ENCODE measurements at places on chromosomes 7 and 10.

GRCh38 chr10:10780746-10781145 is 236.9 kb upstream of the CELF2 start:
- H3K27ac ChIP-seq, result no peak overlapping the region
- H3K27me3 ChIP-seq, result no peaks in the 10 kb centered on the region
- DNase-seq, result no peak
- no peaks in the 10 kb centered on the region for H3K4me1 ChIP-seq
- no peak overlapping the region for H3K4me3 ChIP-seq

DNA sequence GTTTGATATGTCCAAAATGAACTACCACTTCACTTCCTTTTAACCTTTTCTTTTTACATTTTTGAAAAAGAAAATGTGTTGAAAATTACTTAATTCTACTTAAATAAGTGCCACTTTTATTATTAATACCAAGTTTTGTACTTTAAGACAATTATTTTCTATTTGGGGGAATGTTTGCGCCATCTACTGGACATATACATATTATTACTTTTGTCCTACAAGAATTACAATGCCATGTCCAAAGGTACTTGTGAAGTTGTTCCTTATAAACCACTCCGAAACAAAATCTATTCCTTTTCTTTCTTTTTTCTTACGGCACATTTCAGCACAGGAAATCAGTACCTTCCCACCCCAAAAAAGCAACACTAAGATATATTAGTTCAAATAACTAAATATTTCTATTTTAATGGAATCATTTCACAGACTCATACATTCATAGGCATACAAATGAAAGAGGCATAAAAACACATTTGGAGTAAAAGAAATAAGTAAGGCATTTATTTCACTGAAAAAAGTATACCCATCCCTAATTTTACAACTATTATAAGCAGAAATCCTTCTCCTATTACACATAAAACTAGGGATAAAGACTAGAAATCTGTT is 169.9 kb downstream of the RNF133 start:
- H3K4me1 ChIP-seq, result no peaks in the 10 kb centered on the region
- no peaks in the 10 kb centered on the region for H3K36me3 ChIP-seq
- no peak overlapping the region for H3K4me3 ChIP-seq
- H3K27ac ChIP-seq, result no peak overlapping the region

DNA sequence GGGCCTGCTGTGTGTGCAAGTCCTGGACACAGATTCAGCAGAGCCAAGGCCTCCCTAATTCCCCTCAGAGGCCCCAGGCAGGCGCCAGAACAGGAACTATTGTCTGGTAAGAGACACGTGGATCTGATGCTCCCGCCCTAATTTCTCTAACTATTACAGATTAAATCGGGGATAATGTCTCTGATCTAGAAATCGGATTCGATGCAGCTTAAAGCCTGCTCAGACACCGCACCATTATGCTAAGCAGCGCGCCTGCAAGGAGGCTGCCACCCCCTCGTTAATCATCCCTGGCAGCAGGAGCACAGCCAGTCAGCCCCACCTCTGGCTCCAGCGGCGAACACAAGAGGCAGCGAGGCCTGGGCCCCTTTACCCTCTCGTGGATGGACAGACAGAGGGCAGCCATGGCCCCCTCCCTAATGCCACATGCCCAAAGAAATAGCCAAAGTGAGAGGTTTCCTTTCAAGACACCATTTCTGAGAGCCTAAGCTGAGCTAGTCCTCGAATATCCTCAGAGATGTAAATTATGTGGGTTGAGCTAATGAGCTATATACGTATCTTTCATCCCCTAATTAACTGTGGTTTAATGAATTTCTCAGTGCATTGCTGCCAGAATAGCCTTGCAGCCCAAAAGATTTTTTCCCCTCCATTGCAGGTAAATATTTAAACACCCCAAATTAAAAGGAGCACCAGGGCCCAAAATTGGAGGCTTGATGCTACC is 122.1 kb downstream of the GRID1 start:
- H3K36me3 ChIP-seq, result no peaks in the 10 kb centered on the region
- H3K27me3 ChIP-seq, result no peaks in the 10 kb centered on the region
- H3K27ac ChIP-seq, result no peak overlapping the region

DNA sequence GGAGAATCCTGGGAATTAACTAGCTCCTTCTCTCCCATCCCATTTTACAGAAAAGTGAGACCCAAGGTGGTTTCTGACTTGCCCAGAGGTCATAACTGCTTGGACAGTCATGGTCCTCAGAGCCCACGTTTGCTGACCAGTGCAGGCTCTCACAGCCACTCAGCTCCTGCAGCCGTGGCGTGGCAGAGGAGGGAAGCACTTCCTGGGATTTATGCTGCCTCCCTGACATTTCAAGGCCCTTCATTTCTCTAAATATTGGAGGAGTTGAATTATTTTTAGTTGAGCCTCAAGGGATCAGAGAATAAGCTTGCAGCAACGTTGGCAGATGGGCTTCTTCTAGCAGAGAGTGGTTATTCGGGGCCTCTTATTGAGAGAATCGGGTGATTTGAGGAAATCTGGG is 77.1 kb downstream of the LHPP start:
- no peaks in the 10 kb centered on the region for H3K36me3 ChIP-seq
- no peaks in the 10 kb centered on the region for H3K27me3 ChIP-seq
- peaks cover 35% of the 10 kb centered on the region for H3K4me1 ChIP-seq

DNA sequence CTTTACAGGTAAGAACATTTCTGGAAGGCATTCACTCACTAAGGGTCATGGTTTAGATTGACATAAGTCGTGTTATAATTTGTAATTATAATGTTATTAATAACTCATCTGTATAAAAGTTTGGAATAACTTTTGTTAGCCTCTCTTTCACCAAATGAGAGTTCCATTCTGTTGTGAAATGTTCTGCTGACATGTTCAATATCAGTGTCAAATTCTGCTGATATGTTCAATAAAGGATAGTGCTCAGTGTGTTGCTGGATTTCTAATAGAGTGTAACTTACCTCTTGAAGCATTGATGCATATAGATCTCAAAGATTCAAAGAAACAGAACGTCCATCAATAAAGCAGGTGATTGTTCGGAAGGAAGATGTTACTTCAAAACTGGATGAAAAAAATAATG is 30.6 kb downstream of the ANLN start:
- no peak overlapping the region for H3K4me3 ChIP-seq
- no peak overlapping the region for H3K27ac ChIP-seq
- no peaks in the 10 kb centered on the region for H3K27me3 ChIP-seq
- no peak for DNase-seq
- no peaks in the 10 kb centered on the region for H3K4me1 ChIP-seq
- no peaks in the 10 kb centered on the region for H3K36me3 ChIP-seq

GRCh38 chr7:140294454-140294853 is 103.9 kb downstream of the SLC37A3 start:
- no peak overlapping the region for H3K27ac ChIP-seq
- no peaks in the 10 kb centered on the region for H3K4me1 ChIP-seq
- no peaks in the 10 kb centered on the region for H3K27me3 ChIP-seq
- H3K36me3 ChIP-seq, result no peaks in the 10 kb centered on the region

DNA sequence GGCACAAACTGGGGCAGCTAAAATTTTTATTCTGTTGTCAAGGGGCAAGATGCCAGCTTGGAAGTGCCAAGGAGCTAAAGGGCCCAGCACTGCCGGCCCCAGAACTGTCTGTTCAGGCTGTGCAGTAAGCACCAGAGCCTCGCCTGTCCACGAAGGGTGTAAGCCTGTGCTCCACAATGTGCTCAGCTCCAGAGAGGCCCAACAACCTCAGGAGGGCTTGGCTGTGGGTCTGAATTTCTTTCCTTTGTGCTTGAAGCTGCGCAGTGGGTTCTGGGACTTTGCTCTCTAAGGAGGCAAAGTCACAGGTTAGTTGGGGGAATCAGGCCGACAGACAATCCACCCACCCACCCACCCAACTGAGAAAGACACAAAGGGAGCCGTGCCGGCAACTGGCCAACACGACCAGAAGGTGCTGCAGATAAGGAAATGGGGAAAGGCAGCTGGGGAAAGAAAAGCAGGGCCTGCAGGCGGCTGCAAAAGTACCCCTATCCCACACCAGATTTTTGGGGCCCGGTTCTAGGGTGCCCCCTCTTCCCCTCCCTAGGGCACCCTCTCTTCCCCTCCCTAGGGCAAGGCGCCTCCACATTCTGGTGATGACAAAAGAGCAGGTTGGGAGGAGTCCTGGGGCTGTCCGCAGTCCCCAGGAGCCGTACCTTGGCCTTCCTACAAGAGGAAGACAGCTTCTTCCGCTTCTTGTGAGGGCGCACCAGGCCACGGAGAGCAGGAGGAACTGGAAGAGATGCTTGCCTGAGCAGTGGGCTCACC is 7.7 kb downstream of the DDX56 start:
- DNase-seq, result no peak
- peaks cover 66% of the 10 kb centered on the region for H3K36me3 ChIP-seq
- H3K27ac ChIP-seq, result no peak overlapping the region
- no peak overlapping the region for H3K4me3 ChIP-seq
- no peaks in the 10 kb centered on the region for H3K27me3 ChIP-seq

GRCh38 chr7:108158776-108159175 is 28.6 kb upstream of the LAMB4 start:
- no peak for DNase-seq
- H3K27ac ChIP-seq, result no peak overlapping the region
- peaks cover 6% of the 10 kb centered on the region for H3K27me3 ChIP-seq
- no peaks in the 10 kb centered on the region for H3K4me1 ChIP-seq

DNA sequence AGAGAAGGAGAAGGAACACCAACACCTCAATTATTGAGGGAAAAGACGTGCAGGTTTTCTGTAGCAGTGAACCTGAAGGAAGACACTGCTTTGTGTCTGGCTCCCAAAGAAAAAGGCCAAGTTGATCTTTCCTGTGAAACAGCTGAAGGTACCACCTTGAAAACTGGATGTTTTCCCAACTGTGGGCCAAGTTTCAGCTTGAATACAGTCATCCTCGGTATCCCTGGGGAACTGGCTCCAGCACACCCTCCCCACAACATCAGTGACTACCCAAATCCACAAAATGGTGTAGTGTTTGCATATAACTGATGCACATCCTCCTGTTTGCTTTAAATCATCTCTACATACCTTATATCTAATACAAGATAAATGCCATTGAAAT is 297.0 kb upstream of the PITRM1 start:
- H3K27ac ChIP-seq, result no peak overlapping the region
- no peak overlapping the region for H3K4me3 ChIP-seq
- no peak for DNase-seq
- H3K36me3 ChIP-seq, result no peaks in the 10 kb centered on the region
- H3K27me3 ChIP-seq, result no peaks in the 10 kb centered on the region

DNA sequence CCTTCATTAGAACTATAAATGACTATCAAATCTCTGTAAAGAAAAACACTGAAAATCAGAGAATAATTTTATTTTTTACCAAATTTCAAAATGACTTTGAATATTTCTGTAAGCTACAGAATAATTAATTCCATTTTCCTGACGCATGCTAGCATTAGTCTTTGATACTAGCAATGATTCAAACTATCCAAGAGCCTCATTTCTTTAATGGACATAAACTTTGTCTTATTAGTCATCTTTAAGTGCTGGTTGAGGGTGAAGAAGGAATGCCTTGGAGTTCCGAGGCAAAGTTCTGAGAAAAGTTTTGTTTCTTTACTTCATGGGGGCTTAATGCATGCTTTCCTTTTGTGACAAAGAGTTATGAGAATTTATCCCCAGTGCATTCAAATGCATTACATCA is 137.3 kb downstream of the AGMO start:
- H3K27me3 ChIP-seq, result no peaks in the 10 kb centered on the region
- H3K36me3 ChIP-seq, result no peaks in the 10 kb centered on the region
- DNase-seq, result no peak

DNA sequence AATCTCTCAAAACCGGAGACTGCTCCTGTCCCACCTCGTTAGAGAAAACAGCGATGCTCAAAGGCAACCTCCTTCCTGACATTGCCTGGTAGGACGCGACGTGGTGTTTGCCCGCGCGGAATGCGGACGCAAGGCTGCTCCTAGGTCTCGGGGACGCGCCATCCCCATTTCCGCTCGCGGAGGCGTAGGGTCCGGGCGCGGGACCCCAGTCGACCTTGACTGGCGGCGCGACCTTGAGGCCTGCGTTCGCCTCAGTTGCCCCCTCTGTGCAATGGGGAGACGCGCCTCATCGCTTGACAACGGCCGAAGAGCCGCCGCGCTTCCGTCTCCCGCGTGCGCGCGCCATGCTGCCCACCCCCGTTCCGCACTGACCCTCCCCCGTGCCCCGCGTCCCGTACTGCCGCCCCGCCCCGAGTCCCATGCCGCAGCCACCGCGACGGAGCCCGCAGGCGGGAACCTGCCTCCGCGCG is 412 bp upstream of the PPIA start:
- H3K27me3 ChIP-seq, result no peaks in the 10 kb centered on the region
- peak; percentile 74 for DNase-seq
- H3K27ac ChIP-seq, result peak overlapping the region; percentile 99
- peak overlapping the region; percentile 99 for H3K4me3 ChIP-seq
- peaks cover 24% of the 10 kb centered on the region for H3K36me3 ChIP-seq
- peaks cover 21% of the 10 kb centered on the region for H3K4me1 ChIP-seq

DNA sequence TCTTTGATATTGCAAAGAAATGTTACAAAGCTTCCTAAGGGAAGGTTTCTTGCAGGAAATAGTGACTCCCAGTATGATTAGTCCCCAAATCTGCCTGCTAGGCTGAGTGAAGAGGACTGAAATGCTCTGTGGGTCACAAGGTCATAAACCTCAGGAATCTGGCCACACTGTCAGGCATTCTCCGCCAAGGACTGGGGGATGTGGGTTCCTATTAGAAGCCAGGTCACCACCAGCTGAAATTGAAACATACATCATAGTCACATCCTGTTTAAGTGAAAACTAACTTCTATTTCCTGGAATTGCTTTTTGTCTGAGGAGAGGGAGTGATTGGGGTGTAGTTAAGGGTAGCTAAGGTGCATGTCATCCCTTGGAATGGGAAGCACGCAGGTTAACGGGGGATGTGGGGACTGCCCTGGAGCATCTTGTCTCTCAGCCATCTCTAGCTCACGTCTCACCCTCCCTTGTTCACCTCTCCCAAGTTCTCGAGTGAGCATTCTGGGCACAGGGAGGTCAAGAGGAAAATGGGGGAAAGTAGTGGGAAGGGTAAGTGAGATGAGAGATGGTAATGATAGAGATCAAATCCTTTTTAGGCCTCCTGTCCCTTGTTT is 12.0 kb upstream of the GSAP start:
- H3K27me3 ChIP-seq, result no peaks in the 10 kb centered on the region
- DNase-seq, result peak; percentile 36
- peaks cover 16% of the 10 kb centered on the region for H3K4me1 ChIP-seq
- peak overlapping the region; percentile 68 for H3K27ac ChIP-seq
- H3K36me3 ChIP-seq, result no peaks in the 10 kb centered on the region

- peaks cover 30% of the 10 kb centered on the region for H3K4me1 ChIP-seq
- DNase-seq, result no peak
- no peak overlapping the region for H3K4me3 ChIP-seq
- H3K36me3 ChIP-seq, result no peaks in the 10 kb centered on the region
Measured at GRCh38 chr7:29342761-29343160, 148.2 kb downstream of the CHN2 start.

- H3K27me3 ChIP-seq, result no peaks in the 10 kb centered on the region
- H3K36me3 ChIP-seq, result no peaks in the 10 kb centered on the region
- DNase-seq, result no peak
- H3K4me3 ChIP-seq, result no peak overlapping the region
- H3K27ac ChIP-seq, result no peak overlapping the region
Measured at GRCh38 chr7:42596737-42597136, 315.1 kb downstream of the C7orf25 start.

GRCh38 chr10:87559392-87559791 is 54.7 kb downstream of the MINPP1 start:
- H3K4me1 ChIP-seq, result no peaks in the 10 kb centered on the region
- H3K27ac ChIP-seq, result no peak overlapping the region
- DNase-seq, result no peak
- H3K4me3 ChIP-seq, result no peak overlapping the region
- no peaks in the 10 kb centered on the region for H3K36me3 ChIP-seq

GRCh38 chr10:34719746-34720145 is 95.3 kb downstream of the PARD3 start:
- H3K36me3 ChIP-seq, result no peaks in the 10 kb centered on the region
- H3K27ac ChIP-seq, result no peak overlapping the region
- H3K4me1 ChIP-seq, result no peaks in the 10 kb centered on the region

GRCh38 chr10:63409465-63410027 is 56.2 kb downstream of the JMJD1C start:
- H3K36me3 ChIP-seq, result no peaks in the 10 kb centered on the region
- H3K27ac ChIP-seq, result no peak overlapping the region
- no peak for DNase-seq
- H3K4me3 ChIP-seq, result no peak overlapping the region
- H3K4me1 ChIP-seq, result no peaks in the 10 kb centered on the region

All from natural killer cell (primary cell).